ENCODE measurements at places on chromosomes 6 and 20. TPM values are rescaled to one million over a fixed set of nuclear protein-coding genes. Genes with fewer than 3 reads are reported as not detected.

RSPO4 gene
- 0.94 TPM for total RNA-seq

CABLES2 gene
- 4.5 TPM for total RNA-seq

- no peak for DNase-seq
Observed at GRCh38 chr6:98633886-98634285, 200.5 kb upstream of the POU3F2 start.

DNA sequence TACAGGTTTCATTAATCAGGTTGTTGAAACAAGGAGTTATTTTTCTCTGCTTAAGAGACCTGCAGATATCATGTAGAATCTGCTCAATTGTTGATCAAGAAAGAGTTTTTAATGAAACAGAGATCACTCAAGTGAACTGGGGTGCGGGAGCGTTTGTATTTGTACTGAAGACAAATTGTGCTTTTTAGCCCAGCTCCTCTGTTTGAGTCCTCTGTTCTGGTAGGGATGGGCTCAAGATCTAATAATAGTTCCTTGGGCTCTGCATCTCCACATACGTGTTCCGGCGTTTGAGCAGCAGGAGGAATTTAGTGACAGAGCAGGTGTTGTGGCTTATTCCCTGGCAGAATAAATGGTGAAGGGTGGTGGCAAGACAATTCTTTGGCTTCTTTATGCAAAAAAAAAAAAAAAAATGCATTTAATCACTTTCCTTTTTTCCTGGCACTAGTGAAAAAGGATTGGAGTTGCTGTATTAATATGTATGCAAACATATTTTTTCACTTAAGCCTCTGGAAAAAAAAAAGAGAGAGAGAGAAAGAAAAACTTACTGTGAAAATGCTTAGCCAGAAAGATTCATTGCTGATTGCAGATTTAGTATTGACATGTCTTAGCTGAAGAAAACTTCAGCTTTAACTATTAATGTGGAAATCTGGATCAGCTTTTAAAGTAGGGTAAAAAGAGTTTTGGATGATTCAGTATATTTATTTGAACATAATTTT is 4.0 kb downstream of the CITED2 start:
- no peak for DNase-seq

GRCh38 chr6:74115674-74116073 is 419.7 kb downstream of the CD109 start:
- no peak for DNase-seq

GRCh38 chr6:82957171-82957867 is 108.3 kb downstream of the UBE3D start:
- no peak for DNase-seq

- no peak for DNase-seq
Observed at GRCh38 chr6:139736325-139736906, 362.0 kb upstream of the CITED2 start.

- peak; percentile 82 for DNase-seq
Observed at GRCh38 chr20:2840967-2841531, 504 bp downstream of the VPS16 start.

Measured in sciatic nerve (tissue), 2 donors.